Uterus (tissue), 4 donors: ENCODE measurements at places on chromosomes 12 and 14. TPM values are rescaled to one million over a fixed set of nuclear protein-coding genes. Genes with fewer than 3 reads are reported as not detected.
A peak's percentile ranks its signal among the peaks of the same experiment; 100 is the strongest.

The HOXC12 gene
- not detected for total RNA-seq

The AGAP2 gene
- 3.8 TPM for total RNA-seq

DNA sequence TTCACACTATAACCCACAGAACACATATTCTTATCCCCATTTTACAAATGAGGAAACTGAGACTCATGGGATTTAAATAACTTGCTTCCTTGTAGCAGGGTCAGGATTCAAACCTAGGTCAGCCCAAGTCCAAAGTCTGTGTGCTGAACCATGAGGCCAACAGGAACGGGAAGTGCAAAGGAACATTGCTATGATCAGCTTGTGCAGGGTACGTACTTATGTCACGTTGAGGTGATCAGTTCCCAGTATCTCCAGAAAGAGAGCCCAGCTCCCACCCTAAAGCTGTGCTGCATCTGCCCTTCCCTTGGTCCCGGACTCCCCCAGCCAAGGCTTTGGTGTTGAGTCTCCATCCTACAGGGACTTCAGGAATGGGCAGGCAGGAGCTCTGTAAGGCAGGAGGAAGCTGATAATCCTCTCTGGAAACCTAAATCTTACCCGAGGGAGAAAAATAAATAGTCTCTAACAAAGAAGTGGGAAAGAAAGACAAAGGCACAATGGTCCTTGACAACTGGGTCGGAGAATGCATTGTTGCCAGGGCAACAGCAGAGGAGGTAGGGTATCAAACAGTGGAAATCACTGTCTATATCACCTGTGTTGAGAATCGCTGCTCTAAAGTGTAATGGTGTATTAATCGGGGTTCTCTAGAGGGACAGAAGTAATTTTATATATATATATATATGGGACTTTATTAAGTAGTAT, 82.5 kb upstream of the FICD start:
- DNase-seq, result no peak

GRCh38 chr12:50934981-50935807, 17.1 kb upstream of the HIGD1C start:
- no peak for DNase-seq

GRCh38 chr14:65229748-65230728, 127.7 kb upstream of the MAX start:
- peak; percentile 29 for DNase-seq

DNA sequence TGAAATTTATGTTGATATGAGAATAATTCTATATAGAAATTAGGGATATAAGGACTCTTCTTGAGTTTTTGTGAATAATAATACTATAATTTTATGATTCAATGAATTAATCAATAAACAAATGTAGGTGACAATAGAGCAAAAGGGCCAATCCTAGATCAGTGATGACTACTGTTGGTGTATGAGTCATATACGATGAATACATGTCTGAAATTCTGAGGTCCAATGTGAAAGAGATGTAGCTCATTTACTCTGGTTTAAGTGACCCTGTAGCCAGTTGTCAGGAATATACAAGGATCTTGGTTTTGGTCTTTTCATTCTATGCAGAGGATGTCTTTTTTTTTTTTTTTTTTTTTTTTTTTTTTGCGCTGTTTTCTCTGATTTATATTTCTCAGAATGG, 72.1 kb upstream of the RTL1 start:
- no peak for DNase-seq

DNA sequence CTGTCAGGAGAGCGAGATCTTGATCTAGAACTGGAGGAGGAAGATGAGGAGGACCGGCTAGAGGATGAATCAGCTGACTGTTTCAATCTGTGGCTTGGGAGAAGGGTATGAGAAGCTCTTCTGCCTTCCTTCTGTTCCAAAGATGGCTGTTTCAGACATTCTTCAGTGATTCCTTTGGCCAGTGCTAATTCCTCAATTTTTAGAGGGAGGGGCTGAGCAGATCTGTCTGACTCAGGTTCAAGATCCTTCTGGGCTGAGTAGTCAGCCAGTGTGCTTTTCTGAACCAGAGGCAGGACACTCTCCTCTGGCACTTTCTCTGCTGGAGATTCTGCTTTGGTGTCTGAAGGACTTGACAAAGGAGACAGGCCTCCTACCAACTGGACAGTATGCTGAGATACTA, 15.2 kb downstream of the ACIN1 start:
- no peak for DNase-seq
